ENCODE measurements at places on chromosomes 11 and 22.

DNA sequence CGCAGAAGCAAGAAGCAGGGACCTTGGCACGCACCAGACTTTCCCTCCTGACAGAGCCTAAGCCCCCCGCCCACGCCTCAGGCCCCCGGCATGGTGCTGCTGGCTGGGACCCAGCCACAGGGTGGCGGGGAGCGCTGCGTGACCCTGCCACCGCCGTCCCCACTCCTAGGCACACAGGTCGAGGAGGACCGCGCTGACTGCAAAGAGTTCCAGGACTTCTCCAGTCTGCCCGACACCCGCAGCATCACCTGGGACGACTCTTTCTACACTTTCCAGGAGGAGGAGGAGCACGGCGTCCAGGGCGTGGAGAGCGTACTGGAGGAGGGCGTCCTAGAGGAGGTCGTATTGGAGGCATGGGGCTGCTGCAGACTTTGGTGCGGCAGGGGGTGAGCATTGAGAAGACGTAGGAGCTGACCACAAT lies 103.7 kb downstream of the TRIM51G start:
- no peak for DNase-seq

- no peak for DNase-seq
Measured at GRCh38 chr11:68302670-68303069, 9.7 kb upstream of the LRP5 start.

DNA sequence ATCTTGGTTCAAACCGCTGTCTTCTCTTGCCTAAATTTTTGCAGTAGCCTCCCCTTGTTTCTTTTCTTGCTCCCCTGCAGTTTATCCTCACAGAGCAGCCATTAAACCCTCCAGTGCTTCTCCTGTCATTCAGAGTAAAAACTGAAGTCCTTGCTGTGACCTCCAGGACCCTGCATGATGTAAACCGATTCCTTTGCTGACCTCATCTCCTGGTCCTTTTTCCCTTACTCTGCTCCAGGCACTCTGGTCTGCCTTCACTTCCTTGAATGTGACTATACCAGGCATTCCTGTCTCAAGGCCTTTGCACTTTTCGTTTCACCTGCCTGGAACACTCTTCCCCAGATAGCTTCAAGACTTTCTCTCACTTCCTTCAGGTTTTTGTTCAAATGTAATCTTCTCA lies 152.0 kb downstream of the WNT11 start:
- DNase-seq, result no peak

- DNase-seq, result no peak
Measured at GRCh38 chr11:121595717-121596161, 143.0 kb upstream of the SORL1-AS1 start.

- no peak for DNase-seq
Measured at GRCh38 chr11:38460896-38461295, 1862.9 kb upstream of the RAG2 start.

DNA sequence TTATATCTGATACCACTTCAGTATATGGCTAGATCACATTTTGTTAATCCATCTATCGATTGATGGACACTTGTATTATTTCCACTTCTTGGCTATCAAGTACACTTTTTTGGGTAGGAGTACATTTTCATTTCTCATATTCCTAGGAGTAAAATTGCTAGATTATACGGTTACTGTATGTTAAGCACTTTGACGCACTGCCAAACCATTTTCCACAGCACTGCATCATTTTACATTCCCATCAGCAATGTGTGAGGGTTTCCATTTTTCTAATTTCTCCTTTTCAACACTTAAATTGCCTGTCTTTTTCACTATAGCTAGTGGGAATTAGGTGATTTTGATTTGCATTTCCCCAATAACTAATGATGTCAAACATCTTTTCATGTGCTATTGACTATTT lies 179.3 kb upstream of the B3GAT1 start:
- DNase-seq, result no peak

- no peak for DNase-seq
Measured at GRCh38 chr11:130092661-130093060, 23.0 kb downstream of the APLP2 start.

DNA sequence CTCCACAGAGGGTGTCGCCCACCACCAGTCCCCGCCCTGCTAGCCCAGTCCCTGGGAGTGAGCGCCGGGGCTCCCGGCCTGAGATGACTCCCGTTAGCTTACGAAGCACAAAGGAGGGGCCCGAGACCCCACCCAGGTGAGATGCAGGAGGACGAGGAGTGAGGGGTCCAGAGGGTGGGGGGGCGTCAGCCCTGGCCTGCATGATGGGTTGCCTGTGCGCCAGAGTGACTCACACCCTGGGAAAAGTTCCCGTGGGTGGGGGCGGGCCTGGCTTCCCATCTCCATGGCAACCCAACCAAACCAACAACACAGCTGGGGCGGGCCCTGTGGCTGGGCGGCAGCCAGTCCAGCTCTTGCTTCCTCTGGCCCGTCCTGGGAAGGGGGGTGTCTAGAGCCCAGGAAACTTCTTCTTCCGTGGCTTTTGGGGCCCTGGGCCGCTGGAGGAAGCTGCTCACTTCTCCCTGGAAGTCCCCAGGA lies 4.5 kb downstream of the GAS2L1 start:
- peak; percentile 24 for DNase-seq

DNA sequence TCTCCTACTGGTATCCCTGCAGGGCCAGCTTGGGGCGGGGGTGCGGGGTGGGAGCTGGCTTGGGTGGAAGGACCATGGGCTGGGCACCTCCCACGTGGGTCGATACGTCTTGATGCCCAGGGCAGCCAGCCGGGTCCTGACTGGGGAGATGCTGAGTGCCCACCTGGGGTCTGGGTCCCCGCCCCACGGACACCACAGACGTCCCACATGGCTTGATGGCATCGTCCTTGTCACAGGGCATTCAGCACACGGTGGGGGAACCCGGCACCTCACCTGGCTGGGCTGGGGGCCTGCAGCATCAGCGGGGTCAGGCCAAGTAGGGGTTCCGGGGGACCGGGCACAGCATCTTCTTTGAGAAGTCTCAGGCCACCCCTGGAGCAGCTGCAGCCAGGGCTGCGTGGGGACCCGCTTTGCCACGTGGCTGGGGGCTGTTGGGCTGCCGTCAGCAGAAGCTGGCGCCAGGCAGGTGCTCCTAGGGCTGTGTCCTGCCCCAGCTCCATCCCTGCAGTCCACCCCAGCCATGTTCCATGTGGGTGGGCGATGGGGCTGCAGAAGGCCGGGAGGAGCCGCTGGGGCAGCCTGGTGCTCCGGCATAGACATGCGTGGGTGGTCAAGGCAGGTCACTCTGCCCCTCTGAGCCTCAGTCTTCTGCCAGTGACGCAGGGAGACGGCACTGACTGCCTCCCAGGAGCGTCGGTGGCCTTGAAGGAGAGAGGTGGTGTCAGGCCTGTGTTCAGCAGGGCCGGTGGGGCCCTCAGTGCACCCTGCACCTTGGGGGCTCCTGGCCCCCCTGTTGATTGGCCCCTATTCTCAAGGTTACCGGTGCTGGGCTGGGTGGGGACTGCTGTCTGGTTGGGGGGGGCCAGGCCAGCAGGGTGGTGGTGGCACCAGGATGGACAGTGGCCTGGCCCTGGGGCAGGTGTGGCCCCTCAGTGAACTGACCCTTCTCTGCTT lies 8.4 kb downstream of the SELENOO start:
- DNase-seq, result peak; percentile 2

GRCh38 chr11:89516496-89516895 lies 25.3 kb upstream of the NOX4 start:
- no peak for DNase-seq

GRCh38 chr22:48951836-48952235 lies 875.8 kb downstream of the BRD1 start:
- no peak for DNase-seq

- DNase-seq, result no peak
Measured at GRCh38 chr11:2825261-2825888, 60.2 kb downstream of the CDKN1C start.

DNA sequence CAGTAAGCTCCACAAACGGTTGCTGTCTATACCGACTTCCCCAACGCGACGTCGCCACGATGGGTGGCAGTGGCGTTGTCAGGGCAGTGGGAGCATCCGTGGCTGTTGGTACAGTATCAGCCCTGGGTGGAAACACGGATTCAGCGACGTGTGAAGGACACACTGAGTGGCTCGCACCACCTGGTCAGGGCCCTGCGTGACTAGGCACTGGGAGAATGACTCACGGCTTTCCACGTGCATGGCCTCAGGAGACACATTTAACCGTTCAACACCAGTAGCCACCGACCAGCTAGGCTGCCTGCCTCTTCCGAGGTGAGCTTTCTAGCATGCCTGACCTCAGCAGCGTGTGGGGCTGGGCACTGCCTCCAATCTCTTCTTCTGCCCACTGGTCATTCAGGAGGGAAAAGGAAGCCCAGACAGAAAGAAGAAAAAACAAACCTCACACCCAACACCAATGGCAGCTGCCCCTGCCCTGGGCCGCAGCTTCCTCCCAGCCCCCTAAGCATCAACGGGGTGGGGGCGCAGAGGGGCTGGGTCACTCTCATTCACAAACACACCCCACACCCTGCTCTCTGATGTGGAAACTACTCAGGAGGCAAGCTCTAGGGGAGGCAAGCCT lies 59.0 kb downstream of the MYH9 start:
- no peak for DNase-seq

DNA sequence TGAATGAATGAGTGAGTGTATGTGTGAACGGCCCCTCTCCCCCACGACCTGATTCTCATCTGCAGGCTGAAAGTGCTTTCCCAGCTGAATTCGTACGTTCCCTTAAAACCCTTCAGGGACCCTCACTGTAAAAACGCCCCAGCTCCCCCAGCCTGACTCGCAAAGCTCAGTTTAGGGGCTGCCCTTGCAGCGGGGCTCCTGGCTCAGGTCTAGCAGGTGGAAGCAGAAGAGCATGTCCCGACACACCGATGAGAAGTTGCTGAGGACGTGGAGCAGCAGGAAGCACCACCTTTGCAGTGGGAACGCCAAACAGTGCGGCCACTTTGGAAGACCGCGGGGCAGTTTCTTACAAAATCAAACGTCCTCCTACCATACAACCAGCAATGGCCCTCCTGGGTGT lies 3.6 kb upstream of the MRPL23 start:
- DNase-seq, result peak; percentile 5

DNA sequence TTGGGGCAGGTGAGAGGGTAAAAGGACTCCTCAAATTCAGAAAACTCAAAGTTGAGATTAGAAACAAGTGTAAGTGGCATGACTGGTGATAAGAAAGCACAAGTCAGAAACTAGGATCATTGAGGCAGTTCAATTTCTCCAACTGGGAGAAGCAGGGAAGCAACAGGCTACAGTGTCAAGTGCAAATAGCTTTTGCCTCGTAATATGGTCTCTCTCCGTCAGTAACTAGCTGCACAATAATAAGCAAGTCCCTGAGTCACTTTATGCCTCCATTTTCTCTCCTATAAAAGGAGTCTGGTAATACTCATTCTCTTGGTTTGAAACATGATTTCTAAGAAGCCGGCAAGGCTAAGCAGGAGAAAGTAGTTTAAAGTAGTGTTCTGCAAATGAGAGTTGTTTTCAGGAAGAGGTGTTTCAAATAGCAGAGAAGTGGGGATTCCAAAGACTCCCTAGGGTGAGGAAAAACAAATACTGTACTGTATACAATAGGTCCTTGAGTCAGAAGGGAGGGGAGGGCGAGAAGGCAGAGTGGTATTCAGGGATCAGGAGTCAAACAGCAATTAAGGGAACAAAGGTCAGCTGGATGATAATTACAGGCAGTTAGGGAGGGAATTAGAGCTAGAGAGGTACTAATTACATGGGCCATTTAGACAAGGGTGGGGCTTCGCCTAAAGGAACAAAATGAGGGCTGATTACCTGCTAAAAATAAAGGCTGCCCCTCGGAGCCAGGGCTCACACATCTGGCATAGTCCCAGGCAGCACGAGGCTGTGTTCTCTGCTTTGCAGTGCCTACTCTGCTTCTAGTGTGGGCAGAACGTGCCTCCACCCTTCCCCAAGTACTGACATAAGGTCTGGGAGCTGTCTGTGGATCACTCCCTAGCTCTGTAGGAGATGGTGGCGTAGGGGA lies 96.0 kb upstream of the BDNF start:
- no peak for DNase-seq

GRCh38 chr22:45645526-45646414 lies 25.9 kb upstream of the ATXN10 start:
- DNase-seq, result peak; percentile 57

- DNase-seq, result no peak
Measured at GRCh38 chr11:12053606-12054361, 45.4 kb upstream of the DKK3 start.

DNA sequence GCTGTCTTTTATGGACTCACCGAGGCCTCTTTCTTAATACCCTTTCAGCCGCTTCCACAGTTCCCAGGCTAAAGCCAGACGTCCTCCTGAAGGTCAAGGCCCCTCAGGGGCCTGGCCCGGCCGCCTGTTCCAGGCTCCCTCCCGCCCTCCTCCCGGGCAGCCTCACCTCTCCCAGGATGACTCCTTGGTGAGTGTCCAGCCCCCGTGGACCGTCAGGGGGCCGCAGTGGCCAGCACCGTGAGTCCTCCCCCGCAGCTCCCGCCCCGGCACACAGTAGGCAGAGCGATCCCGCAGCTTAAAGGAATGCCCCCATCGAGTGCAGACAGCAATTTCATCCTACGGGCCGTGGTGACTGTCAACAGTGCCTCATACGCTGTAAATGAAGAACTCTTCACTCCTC lies 32.9 kb downstream of the ELFN2 start:
- DNase-seq, result no peak

DNA sequence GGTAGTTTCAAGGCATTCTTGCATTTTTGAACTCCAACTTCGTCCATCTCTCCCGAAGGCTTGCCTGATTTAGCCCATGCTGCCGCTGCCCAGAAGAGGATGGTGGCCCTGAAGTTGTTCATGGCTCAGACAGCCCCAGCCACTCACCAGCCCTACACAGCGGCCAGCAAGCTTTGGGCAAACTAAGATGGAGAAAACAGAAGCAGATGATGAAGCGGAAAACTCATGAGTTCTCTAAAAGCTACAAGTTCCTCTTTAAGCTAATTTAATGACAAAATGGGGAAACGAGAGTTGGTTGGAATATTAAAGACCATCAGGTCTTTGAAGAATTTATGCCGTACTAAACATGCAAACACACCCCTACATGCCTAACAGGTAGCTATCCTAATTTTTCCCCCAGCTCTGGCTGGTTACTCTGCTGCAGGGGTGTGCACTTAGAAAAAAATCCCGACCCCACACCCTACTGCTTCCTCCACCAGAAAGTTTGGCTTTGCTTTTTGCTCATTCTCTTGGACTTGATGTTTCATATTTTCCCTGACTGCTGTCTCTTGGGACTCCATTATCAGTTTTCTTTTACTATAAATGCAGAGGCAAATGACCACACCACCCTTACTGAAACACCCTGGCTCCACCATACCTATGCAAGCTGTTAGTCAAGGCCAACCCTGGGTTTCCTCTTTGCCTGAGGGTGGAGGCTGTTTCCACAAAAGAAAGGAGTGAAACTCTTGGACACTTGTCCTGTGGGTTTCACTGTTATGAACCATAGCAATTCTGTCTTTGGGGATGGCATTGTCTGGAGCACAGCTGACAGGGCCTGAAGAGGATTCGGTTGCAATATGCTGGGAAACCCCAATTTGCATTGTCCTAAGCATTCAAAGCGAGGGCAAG lies at the start of gene MPEG1:
TSS of gene MPEG1 (minus strand) at position 184 of the 888 bp plus-strand sequence. CDS start at position 122, 62 bp downstream.
- no peak for DNase-seq

GRCh38 chr11:22778642-22779041 lies 51.0 kb downstream of the SVIP start:
- DNase-seq, result no peak

Measured in T-helper 1 cell (primary cell).